ENCODE measurements at places on chromosomes 16 and 17.
A peak's percentile ranks its signal among the peaks of the same experiment; 100 is the strongest.

DNA sequence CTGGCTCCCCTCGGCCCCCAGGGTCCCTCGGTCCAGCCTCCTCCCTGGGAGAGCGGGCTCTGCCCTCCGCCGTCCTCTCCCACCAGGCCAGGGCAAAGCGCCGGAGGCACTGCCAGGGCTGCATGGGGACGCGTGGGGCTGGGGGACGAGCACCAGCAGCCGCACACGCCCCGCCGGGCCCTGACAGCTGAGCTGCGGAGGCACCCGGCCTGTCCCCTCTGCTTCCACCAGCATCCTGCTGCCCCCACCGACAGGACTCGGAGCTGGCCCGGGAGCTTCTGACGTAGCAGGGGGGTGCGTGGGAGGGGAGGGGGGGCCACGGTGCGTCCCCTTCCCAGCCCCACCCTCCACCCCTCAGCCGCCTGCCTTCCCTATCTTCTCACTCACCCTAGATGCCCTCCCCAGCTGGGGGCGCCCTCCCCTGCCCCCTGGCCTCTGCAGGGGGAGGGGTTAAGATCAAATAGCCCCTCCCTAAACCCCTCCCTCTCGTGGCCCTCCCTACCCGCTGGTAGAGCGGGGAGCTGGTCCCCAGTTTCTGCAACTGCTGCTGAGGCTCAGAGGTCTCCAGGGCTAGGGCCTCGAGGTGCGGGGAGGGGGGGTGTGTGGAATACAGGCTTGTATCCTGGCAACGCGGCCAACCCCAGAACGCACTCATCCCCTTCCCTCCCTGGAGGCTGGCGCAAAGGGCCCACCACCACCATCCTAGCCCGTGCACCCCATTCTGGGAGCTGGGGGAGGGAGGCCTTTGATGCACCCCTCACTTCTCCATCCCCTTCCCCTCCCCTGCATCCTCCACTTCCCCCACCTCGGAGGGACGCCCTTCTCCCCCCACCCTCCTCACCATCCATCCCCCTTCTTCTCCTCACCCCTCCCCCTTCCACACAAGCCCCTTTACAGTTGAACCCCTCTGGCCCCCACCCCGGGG lies 1.0 kb downstream of the SRCIN1 start:
- no peak for DNase-seq

- no peak for DNase-seq
Observed at GRCh38 chr16:63703612-63704011, 1418.3 kb downstream of the CDH11 start.

- DNase-seq = no peak
Observed at GRCh38 chr17:32757963-32758362, 119.0 kb downstream of the MYO1D start.

GRCh38 chr16:4019371-4019791 lies 96.9 kb downstream of the ADCY9 start:
- DNase-seq = no peak

DNA sequence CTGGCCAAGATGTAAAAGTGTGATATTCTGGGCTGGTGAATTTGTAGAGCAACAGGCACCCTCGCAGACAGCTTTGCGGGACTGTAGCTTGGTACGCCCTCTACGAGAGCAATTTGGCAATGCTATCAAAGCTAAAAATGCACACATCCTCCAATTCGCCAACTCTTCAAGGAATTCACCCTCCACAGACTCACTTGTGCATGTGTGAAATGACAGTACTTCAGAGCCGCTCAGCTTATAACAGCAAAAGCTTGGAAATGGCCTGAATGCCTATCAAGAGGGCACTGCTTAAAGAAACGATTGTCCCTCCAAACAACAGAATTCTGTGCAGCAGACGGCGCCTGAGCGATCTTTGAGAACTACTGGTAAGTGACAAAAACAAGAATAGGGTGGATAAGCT lies 130.8 kb downstream of the SDK2 start:
- no peak for DNase-seq

DNA sequence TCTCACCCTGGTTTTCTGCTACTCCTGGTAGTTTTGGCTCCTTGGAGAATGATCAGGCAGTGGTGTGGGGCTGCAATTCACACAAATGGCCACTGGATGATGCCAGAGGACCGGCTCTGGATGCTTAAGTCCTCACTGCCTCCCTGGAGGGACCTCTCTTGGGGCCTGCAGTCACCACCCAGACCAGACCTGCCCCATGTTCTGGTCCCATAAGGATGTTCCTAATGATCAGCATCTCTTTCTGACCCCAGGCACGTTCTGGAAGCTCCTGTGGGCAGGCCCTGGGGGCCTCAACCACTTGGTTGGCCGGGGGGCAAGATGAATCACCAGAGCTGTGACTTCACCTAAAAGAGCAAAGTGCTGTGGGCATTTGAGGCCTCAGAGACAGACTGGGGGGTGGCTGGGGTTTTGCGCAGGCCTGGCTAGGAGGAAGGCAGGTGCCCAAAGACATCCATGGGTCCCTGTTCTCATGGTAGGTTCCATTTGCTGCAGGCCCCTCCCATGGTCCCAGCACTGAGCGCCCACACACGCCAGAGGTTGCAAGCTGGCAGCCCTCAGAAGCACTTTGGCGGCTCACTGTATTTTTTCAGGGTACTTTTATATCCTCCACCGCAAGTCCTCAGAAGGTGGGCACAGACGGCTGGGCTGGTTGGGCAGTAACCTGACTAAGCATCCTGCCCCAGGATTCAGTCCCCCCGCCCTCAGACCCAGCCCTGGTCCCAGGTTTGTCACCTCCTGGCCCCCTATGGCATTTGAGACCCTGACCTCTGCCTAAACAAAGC lies 53.2 kb downstream of the NT5M start:
- peak; percentile 38 for DNase-seq

All from activated CD8-positive, alpha-beta memory T cell treated with anti-CD3 and anti-CD28 coated beads for 1 hour (primary cell).